Aorta (tissue), 5 donors: ENCODE measurements at places on chromosomes 2 and 18. TPM values are rescaled to one million over a fixed set of nuclear protein-coding genes. Genes with fewer than 3 reads are reported as not detected.

- H3K27me3 ChIP-seq: no peaks in the 10 kb centered on the region
- no peak for DNase-seq
- no peaks in the 10 kb centered on the region for H3K36me3 ChIP-seq
These were observed 445.8 kb upstream of the RGPD4 start for GRCh38 chr2:107380912-107381311.

BUB1 gene
- 2.5 TPM for total RNA-seq

KLF11 gene
- 33.6 TPM for total RNA-seq

- no peaks in the 10 kb centered on the region for H3K4me1 ChIP-seq
- H3K4me3 ChIP-seq: no peak overlapping the region
- no peak overlapping the region for H3K27ac ChIP-seq
- DNase-seq: no peak
- H3K27me3 ChIP-seq: no peaks in the 10 kb centered on the region
These were observed 15.0 kb downstream of the LYPD1 start for GRCh38 chr2:132654968-132655367.

GAL3ST2 gene
- total RNA-seq: not detected

- H3K4me1 ChIP-seq: no peaks in the 10 kb centered on the region
- H3K27ac ChIP-seq: no peak overlapping the region
- H3K4me3 ChIP-seq: no peak overlapping the region
- no peak for DNase-seq
- H3K36me3 ChIP-seq: no peaks in the 10 kb centered on the region
- H3K27me3 ChIP-seq: no peaks in the 10 kb centered on the region
These were observed 12.6 kb upstream of the EPB41L3 start for GRCh38 chr18:5556310-5556974.
